Frontal cortex (tissue), 4 donors: ENCODE measurements at places on chromosomes 11 and 22.

- no peak for DNase-seq
Measured at GRCh38 chr22:29477723-29478318, 2.2 kb upstream of the NEFH start.

DNA sequence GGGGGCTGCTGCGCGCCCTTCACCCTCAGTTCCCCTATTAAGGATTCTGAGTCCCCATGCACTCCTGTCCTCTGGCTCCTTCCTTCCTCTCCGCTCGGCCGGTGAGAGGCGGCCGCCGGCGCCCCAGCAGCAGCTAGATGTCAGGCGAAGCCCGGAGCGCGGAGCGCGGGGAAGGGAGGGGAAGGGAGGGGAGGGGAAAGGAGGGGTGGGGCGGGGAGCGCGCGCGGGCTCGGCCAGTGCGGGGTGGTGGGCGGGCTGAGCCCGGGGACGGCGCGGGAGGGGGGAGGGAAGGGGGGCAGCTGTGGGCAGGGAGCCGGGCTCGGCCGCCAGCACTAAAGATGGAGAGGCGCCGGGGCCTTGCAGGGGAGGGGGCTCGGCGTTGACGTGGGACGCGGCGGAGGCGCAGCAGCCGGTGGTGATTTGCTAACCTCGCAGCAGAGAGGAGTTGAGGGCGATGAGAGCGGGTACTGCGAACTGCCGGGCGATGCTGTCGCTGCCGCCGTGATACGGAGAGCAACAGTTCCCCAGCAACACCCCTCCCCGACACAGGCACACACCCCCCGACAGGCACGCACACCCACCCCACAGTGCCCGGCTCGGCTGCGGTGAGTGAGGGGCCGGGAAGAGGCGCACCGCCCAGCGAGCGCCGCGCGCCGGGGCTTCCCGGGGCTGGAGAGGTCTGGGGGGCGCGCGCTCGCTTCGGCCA lies at the start of gene ZBTB16:
Gene ZBTB16, plus strand, starts transcription at position 434 of the 706 bp plus-strand sequence. CDS start 3,590 bp downstream, outside the sequence.
- peak; percentile 94 for DNase-seq

DNA sequence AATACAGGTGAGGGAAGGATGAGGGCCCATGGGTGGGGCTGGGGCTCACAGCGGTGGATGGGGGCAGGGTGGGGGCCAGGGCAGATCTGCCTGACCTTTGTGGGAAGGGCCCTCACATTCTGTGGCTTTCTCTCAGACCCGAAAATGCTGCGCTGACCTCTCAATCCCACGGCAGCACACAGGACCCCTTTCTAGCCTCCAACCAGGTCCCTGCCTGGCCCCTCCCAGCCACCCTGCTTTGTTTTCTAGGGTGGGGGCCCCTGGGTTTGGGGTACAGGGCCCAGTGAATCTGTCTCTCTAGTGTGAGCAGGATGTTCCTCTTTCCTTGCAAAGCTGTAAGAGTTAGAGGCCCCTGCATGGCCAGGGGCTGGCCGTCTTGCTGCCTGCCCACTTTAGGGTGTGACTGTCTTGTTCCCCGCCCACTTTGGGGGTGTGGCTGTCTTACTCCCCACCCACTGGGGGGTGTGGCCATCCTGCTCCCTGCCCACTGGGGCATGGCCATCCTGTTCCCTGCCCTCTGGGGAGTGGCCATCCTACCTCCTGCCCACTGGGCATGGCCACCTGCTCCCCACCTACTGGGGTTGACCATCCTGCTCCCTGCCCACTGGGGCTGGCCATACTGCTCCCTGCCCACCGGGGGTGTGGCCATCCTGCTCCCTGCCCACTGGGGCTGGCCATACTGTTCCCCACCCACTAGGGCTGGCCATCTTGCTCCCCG lies 11.5 kb downstream of the PARVG start:
- no peak for DNase-seq

- DNase-seq, result no peak
Measured at GRCh38 chr11:44747316-44747715, 20.6 kb downstream of the TSPAN18 start.

DNA sequence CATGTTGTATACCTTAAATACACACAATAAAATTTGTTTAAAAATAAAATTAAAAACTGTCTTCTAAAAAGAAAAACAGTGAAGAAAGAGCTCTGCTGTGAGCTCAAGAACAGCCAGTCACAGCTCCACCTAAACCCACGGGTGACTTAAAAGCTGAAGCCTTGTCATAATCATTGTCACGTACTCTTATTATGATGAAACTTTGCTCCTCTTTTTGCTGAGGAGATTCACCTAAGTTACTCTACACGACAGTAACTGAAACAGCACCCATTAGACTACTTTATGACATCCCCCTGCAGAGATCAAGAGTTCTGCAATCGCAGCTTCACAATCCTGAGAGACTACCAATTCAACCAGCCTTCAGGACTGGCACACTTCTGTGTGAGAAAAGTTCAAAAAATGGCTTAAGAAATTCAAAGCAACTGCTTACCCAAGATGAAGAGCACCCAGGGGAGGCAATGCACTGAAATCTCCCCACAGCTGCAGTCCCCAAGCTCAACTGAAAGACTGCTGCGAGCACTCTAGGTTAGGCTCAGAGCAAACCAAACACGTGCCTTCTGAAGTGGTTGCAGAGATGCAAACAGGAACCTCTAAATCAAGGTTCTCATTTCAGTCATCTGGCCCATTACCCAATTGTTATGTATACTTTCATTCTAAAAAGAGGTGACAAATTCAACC lies at the start of gene JAML:
Gene JAML, minus strand, starts transcription at position 501 of the 678 bp plus-strand sequence. CDS start 10,145 bp downstream, outside the sequence.
- DNase-seq, result no peak

DNA sequence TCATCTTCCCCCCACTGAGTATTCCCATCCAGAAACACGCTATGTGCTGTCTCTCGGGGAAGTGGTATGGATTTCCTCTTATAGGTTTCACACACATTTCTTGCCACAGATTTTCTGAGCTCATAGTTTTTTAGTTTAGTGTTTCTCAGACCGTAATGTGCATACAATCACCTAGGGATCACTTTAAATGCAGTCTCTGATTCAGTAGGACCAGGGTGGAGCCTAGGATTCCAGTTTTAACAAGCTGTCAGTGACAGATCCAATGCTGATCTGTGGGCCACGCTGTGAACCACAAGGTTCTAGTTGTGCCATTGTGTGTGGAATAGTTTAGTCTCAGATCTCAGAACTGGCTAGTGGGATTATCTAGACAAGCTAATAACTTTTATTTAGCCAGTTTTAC lies 23.7 kb upstream of the CXCR5 start:
- DNase-seq, result no peak

DNA sequence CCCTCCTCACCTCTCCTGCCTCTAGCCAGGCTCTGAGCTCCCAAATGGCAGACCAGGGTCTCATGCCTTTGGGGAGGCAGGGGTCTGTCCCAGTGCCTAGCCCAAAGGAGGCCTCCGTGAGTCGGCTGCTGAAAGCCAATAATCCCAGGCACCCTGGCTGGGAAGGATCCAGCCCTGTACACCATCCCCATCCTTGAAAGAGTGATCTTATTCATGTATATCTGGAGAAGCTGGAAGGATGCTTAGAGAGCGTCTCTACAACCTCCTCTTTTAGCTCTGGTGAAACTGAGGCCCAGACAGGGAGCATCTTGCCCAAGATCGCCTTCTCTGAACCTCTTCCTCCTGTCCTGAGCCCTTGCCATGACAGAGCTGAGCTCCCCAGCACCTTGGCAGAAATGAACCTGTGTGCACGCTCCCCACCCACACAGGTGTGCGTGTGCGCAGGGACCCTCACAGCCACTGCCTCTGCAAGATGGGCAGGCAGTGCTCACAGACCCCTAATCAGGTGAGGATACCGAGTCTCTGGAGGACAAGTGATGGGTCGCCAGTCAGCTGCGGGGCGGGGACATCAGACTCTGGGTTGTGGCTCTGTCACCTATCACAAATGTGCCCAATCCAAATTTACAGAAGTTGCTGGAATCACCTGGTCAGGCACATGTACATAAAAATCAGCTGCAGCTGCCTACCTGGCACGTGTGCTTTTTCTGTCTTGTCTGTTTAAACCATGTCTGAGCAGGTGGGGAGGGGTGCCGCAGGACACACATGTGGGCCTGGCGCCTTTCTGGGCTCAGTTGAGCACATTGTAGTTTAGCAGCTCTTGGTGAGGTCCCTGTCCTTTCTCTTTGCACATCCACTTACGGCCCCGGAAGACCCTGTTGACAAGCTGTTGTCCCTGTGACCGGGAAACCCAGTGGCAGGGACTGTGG lies 49.3 kb upstream of the WNT7B start:
- DNase-seq, result no peak

DNA sequence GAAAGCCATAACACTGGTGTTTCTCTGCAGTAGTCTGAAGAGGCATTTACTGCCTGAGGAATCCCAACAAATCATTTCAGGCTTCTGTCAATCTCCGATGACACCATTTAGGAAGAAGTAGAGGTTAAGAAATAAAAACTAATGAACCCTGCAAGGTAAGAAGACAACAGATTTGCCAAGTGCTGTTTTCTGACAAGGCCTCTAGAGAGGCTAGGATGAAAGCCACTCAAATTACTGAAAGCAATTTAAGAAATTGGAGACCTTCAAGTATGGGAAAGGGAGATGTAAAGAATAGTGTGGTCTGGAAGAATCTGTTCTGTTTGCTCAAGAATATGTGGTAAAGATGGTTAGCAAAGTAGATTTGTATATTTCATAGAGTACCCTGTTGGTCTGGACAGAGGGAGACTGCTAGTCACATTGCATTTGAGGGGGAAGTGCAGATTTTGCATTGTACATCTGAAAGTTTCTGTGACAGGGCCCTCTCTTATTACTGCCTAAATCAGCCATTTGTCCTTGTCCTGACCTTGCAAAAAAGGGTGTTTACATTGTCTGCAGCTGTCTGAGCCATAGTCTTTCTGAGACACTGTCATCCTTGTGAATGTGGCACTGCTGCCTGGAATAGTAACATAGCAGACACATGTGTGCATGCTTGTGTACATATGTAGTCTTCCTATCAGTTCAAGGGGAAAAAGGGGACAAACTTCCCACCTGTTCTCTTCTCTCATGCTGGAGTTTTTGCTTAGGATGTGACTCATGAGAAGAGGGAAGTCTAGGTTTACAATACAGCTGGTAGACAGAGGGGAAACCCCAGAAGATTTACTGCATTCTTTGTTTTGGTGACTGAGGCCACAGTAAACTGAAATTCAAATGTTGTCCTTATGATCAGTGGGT lies 640.2 kb upstream of the KIRREL3 start:
- no peak for DNase-seq

GRCh38 chr22:23774114-23774921 lies 1.7 kb downstream of the MMP11 start:
- DNase-seq, result no peak
